Right cardiac atrium (tissue), 5 donors: ENCODE measurements at places on chromosomes 2 and 18. TPM values are rescaled to one million over a fixed set of nuclear protein-coding genes. Genes with fewer than 3 reads are reported as not detected.
A peak's percentile ranks its signal among the peaks of the same experiment; 100 is the strongest.

- DNase-seq, result no peak
Measured at GRCh38 chr2:172394002-172394401, 33.4 kb upstream of the ITGA6 start.

GRCh38 chr2:122218596-122218995 is 463.1 kb downstream of the TSN start:
- DNase-seq, result no peak

- DNase-seq, result no peak
Measured at GRCh38 chr2:3404349-3404894, 24.9 kb downstream of the TRAPPC12 start.

DNA sequence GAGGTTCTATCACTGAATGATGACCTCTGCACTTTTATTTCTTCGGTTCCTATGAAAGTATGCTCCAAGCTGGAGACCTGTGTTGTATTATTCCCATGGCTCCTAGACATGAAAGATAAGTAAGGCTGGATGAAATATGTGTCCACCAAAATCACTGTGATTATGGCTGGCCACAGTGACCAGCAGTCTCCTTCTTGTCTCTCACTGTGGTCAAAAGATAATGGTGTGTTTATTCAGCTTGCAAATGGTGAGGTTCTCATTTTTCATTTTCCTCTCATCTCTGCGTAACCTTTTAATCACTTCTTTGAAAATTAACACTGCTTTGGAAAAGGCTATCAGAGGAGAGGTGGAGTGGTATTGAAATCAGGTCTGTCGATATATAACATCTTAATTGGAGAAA is 107.8 kb upstream of the DAPL1 start:
- no peak for DNase-seq

GRCh38 chr18:27750014-27750413 is 426.9 kb downstream of the CDH2 start:
- peak; percentile 13 for DNase-seq

DNA sequence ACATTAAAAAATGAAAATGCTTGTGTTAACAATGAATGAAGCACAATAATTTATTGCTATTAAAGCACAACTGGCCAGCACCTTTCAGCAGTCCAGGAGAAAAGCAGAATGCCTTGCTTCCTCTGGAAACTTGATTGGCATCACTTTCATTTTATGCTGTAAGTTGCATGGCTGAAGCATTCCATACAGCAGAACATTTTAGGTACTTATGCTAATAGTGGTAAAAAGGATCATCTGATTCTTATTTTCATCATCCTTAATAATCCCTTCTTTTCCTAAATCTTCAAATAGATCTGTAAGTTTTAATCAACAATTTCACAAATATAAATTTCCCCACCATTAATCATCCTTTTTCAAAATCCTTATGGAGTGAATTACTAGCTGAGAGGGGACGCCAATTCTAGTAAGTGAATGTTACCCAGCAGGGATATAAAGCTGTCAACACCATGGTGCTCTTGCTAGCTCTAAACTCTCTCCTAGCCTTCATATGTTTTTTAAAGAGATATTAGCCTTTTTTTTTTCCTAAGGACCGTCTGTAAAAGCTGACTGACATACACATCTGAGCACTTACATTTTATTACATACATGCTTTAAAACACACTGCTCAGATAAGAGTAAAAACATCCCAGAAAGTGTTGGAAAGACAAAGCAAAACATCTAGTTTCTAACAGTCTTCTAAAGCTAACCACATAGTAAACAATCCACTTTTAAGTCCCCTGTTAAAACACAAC is 5.3 kb downstream of the SATB2 start:
- DNase-seq, result no peak

Gene TMEM169
- 0.42 TPM for total RNA-seq

Gene PROKR1
- total RNA-seq, result not detected

Gene PTPRM
- total RNA-seq, result 62.4 TPM

Gene MERTK
- 11.4 TPM for total RNA-seq

Gene PRKAG3
- 0.14 TPM for total RNA-seq
